AG10803 (cell line): ENCODE measurements at places on chromosomes 6 and 20.

DNA sequence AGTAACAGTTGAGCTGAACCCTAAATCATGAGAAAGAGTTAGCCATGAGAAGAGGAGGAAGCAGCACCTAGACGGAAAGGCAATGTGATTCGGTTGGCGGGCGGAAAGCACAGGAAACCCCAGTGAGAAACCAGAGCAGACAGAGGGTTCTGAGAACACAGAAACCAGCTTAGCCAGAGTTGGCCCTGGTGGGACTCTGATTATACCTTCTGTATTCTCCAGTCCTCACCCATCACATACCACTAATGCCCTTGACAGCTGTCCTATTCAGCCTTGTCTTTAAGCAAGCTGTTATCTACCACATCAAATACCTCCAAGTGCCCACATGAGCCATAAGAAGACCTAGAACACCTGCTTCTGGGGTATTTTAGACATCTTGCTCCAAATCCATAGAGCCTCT lies 58.9 kb upstream of the LRRC1 start:
- DNase-seq = no peak

GRCh38 chr6:96659084-96659845 lies 96.3 kb downstream of the FHL5 start:
- no peak for DNase-seq

- no peak for DNase-seq
Measured at GRCh38 chr6:69933239-69933638, 66.9 kb downstream of the COL19A1 start.

GRCh38 chr6:22904431-22904830 lies 335.1 kb downstream of the HDGFL1 start:
- DNase-seq = no peak

DNA sequence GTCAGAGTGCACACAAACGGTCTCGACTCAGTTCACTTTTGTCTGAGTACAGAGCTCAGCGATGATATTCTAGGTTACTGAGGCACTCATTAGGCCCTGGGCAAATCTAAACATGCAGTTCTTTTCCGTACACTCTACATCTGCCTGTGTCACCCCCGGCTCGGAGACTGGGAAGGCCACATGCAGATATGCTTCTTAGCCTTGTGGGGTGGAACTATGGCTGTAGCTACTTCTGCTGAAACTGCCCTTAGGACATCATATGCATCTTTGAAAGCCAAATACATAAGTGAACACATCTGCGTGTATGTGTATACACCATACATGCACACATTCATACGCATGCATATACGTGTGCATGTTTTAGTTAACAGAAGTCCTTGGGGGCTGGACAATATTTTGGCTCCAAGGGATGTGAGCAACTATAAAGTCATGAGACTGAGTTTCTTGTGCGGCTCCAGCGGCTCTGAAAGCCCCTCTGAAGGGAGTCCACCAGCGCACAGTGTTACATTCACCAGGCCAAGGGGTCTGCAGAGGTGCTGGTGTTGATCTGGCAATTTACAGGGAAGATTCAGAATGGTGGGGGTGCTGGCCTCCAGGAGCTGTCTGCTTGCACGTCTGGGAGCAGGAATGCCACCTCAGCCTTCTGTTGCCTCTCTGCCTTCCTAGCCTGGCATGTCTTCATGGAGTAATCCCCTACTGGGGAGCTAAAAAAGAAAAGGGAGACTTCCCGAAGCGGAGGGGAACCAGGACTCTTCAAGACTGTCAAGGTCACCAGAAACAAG lies 31.6 kb downstream of the PSMG4 start:
- no peak for DNase-seq

- DNase-seq = no peak
Measured at GRCh38 chr20:31663838-31664695, 26.4 kb downstream of the COX4I2 start.

DNA sequence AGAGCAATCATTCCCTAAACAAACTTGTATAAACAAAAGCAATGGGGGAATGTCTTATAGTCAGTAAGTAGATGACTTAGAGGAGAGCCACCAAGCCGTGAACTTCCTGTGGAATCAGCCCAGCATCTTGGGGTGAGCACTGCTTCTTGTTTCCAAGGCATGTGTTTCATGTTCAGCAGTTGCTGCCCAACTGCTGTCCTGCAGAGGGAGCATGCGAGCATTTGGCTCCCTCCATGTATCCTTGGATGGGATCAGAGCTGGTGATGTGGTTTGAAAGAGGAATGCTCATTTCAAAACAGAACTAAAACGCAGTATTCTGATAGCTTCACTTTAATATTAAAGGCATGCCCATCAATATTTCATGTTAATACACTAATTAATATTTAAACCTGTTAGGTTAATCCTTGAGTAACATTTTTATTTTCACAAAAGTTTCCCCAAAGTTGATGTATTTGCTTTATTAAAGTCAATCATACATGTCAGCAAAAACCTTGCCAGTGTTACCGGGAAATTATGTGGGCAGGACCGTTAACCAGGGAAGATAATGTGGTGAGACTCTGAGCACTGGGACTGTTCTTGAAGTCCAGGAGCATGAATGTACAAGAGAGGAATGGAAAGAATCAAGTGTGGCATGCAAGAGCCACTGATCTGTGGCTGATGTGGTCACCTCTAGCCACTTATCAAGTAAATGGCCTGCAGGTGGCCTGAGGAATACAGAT lies 172.1 kb upstream of the GGTLC1 start:
- peak; percentile 76 for DNase-seq

- DNase-seq = peak; percentile 89
Measured at GRCh38 chr6:148611213-148611612, 135.6 kb upstream of the UST start.

DNA sequence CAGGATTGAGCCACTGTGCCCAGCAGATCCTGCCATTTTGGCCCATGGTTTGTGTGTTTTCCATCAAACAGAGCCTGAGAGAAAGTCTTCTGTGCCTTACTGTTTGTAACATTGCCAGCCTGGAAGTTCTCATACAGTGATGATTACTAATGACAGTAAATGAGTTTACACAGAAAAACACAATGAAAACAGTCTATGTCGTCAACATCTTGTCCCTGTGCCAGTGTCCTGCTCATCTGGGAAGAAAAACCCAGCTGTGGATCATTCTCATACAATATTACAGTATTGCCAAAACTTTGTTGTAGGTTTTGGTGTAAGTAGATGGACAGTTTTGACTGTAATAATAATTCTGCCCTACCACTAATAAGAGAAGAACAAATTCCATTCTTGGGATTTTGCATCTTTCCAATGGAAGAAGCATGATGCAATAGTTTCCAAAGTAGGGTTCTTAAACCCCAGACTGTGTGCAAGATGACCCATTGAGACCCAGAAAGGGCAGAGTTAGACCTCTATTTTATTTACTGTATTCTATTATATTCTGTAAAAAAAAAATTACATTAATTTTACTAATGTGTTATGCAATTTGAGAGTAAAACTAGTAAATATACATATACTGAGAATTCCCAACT lies 135.0 kb upstream of the JARID2 start:
- no peak for DNase-seq

DNA sequence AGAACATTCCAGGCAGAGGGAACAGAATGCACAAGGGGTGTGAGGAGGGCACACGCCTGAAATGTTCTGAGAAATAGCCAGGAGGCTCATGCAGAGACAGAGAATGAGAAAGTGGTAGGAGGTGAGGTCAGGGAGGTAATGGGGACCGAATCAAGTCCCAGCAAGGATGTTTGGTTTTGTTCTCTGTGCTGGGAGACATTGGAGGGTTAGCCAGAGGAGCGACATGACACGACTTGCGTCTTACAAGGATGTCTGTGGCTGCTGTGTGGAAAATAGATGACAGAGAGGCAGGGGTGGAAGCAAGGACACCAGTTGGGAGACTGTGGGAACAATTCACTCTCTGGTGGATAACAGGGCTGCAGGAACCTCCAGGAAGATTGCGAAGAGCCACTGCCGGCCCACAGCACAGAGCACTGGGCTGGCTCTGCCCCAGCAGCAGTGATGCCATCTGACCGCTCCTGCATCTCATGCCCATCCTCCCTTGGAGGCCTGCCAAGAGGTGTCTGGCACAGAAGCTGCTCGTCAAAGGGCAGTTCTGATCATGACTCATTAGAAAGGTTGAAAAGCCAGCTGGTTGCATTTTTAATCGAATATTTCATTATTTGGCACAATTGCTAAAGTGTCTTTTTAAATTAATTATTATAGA lies 57.7 kb upstream of the CD83 start:
- DNase-seq = no peak
